ENCODE measurements at places on chromosomes 5 and 9.

- no peak for DNase-seq
Measured at GRCh38 chr9:82599336-82599949, 463.5 kb downstream of the RASEF start.

DNA sequence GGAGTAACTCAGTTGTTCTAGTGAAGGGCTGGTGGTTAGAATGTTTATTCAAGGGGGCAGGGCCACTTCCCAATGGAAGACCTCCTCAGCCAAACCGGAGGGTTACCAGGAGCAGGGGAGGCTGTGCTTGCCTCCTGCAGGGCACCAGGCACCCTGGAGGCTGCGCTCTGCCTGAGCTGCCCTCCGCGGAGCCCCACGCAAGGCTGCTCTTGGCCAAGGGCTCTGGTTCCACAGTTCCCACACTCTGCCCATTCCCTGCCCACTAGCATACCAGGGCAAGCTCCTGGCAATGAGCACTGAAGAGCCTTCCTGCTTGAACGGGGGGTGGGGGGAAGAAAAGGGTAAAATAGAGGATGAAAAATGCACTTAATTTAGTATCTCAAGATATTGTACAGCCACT, 35.5 kb upstream of the PTCH1 start:
- DNase-seq, result no peak

DNA sequence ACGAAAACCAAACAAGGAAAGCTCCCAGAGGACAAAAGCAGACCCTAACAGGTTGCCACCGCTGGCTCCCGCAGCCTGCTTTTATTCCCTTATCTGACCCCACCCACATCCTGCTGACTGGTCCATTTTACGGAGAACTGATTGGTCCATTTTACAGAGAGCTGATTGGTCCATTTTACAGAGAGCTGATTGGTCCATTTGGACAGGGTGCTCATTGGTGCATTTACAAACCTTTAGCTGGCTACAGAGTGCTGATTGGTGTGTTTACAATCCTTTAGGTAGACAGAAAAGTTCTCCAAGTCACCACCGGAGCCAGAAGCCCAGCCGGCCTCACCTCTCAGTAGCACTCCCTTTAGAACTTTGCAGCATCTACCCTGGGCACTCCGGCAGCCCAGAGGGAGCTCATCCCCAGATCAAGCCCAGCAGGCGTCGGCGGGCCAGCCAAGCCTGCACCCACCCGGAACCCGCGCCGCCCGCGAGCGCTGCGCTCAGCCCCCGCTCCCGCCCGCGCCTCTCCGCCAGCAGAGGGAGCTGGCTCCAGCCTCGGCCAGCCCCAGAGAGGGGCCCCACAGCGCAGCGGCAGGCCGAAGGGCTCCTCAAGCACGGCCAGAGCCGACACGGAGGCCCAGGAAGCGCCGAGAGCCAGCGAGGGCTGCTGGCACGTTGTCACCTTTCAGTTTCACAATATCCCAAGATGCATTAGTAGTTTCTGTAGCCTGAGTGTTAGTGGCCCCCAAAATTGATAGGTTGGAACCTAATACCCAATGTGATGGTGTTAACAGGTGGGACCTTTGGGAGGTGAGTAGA, 35.3 kb upstream of the CLPTM1L start:
- no peak for DNase-seq

DNA sequence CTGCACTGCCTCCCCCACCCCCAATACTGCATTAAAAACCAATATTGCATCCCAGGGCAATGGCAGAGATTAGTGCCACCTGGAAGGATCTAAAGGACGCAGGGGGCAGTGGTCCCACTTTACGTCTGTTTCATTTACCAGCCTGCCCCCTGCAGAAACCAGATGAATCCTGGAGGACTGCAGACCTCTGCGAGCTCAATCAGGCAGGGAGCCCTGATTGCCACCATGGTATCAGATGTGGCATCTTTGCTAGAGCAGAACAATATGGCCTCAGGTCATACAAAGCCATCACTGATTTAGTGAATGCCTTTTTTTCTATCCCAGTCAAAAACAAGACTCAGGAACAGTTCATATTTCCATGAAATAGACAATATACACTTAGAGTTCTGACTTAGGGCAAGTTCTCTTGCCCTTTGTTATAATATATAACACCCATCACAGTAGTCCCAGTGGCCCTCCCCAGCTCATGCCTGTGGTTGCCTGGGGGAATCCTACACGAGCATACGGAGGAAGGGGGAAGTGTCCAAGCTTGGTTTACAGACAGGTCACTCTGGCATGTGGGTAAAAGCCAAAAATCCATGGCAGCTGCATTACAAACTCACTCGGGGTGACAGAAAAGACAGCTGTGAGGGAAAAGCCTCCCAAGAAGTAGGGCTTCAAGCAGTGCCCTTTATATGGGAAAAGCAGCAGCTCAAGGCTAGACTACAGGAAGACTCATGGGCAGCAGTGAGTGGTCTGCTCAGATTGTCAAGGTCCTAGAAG, 85.1 kb downstream of the MED27 start:
- DNase-seq, result no peak

- DNase-seq, result no peak
Measured at GRCh38 chr5:76144513-76145274, 61.5 kb downstream of the SV2C start.

DNA sequence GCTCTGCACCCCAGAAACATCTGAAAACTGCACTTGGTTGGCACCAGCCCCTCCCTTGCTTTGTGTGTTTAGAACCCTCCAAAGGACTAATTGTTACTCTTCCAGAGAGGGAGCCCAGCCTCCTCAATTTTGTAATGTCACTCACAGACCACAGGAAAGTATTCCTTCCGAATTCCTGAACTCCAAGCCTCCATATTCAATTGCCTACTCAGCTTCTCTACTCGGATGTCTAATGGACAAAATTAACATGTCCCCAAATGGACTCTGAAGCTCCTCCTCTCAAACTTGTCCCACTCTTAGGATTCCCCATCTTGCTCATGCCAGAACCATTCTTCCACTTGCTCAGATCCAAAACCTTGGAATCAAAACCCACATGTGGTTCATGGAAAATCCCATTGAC, 3.9 kb upstream of the TMEM171 start:
- no peak for DNase-seq

DNA sequence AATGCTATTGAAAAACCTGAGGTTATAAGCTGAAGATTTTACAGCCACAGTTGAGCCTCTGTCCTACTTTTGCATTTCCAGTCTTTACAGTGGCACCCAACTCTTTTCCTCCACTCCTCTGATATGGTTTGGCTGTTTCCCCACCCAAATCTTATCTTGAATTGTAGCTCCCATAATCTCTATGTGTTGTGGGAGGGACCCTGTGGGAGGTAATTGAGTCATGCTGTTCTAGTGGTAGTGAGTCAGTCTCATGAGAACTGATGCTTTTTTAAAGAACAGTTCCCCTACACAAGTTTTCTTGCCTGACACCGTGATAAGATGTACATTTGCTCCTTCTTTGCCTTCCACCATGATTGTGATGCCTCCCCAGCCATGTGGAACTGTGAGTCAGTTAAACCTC, 646.1 kb upstream of the SEMA6A start:
- no peak for DNase-seq

DNA sequence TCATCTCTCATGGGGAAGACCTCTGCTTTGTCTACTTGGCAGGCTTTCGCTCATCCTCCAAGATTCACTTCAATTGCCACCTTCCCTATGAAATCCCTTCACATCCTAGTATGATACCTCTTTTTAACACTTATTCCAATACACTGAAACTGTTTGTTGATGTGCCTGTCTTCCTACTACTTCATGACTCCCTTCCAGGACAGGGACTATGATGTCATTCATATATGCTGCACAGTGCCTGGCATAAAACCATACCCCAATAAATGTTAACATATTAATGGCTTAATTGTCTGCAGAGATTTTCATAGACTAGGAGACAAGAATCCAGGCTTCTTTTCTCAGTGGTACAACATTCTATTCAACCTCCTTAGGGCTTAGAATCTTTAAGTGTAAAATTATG, 215.5 kb downstream of the ZNF608 start:
- no peak for DNase-seq

DNA sequence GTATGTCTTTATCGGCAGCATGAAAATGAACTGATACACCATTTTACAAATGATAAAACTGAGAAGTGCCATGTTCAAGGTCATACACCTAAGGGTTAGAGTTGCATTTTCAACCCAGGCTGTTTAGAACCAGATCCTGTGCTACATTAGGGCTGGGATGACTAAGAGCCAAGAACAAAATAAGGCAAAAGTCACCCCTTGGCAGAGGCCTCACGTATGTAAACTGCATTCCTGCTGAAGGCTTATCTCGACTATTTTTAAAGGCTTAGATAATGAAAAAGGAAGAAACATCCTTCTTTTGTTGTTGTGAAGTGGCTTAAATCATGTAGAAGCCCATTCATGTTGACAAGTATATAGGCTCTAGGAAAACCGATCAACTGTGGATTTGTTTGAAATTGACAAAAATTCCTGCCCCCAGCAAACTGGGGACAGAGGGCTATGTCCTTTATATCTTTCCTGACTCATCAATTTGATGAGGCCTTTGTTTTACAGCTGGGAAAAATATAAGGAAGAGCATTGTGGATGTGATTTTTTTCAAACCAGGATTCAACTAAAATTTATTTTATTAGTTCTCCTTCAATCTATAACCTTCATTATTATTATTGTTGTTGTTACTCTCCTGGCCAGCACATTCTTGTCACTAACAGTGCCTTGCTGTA, 196.5 kb downstream of the SNX18 start:
- DNase-seq, result no peak

GRCh38 chr5:59246145-59246869, 647.2 kb downstream of the PDE4D start:
- no peak for DNase-seq

DNA sequence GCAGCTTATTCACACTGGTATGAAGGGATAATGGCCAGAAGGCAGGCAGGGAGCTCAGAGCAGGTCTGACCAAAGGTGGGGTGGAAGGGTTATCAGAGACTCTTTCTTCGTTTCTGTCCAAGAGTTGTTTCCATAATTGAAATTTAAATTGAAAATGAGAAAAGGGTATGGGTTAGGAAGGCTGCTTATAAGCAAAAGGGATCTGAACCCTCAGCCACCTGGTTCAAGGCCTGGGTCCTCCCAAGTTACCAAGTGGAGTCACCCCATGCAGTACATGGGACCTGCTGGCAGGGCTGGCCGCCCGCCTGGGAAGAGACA, 17.8 kb downstream of the EEIG1 start:
- DNase-seq, result no peak

DNA sequence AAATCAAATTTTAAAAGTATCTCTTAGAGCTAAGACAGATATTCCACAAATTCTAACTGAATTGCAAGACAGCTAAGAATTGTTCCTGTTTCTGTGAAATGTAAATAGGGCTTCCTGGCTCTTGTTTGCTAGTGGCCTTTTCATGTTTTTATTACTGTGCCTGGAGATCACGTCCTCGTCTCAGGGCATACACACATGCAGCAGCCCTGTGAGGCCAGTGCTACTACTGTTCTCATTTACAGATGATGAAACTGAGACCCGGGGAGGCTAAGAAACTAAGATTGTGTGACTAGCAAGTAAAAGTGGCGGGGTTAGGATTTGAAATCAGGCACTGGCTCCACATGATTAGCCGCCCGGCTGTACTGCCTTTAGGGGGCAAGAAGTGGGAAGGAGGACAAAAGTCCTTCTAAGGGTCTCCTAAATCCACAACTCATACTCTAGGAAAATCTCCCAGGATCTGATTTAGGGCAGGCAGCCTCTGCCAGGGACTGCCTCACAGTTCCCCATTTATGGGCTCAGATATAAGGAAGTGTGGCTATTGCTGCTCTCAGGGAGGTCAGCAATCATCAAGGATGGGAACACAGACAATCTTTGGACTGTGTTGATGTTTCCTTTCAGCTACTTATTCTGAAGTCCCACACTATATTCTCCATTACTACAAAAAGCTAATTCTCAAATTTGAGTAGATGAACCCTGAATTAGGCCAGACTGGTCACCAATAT, 7.9 kb downstream of the PRUNE2 start:
- DNase-seq, result no peak

- no peak for DNase-seq
Measured at GRCh38 chr9:137298401-137299202, 3.5 kb downstream of the NRARP start.

- DNase-seq, result no peak
Measured at GRCh38 chr5:146007270-146007669, 70.9 kb downstream of the SH3RF2 start.

- no peak for DNase-seq
Measured at GRCh38 chr9:92561374-92562330, 25.9 kb upstream of the ECM2 start.

GRCh38 chr9:123851851-123852250, 78.1 kb downstream of the DENND1A start:
- DNase-seq, result no peak

GRCh38 chr5:27773166-27773565, 734.8 kb upstream of the CDH9 start:
- no peak for DNase-seq

GRCh38 chr9:99851500-99851822, 29.8 kb downstream of the NR4A3 start:
- no peak for DNase-seq

DNA sequence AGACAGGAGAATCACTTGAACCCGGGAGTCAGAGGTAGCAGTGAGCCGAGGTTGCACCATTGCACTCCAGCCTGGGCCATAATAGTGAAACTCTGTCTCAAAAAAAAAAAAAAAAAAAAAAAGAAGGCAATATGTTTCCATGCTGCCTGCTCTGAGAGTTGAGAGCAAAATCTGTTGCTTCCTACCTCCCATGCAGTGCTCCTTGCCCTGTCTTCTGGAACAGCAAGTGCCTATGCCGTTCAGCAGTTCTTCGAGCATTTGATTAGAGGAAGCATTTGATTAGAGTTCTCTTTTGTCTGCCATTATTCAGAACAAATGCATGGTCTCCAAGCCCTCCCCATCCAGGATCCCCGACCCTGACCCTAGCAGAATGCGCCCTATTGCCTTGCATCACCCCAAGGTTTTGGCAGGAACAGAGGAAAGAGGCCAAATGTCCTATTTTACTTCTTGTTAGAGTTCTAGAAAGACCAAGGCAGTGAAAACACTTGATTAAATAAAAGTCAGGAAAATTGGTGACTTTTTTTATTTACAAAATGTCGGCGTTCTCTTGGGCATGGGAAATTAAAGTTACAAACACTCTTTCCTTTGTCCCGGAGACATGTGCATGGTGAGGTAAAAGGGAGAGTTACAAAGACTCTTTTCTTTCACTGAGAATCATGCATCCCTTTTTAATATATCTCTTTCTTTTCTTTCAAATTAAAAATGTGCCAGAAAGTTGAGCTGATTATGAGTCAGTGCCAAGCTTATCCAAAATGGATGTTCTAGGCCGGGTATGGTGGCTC, 27.8 kb upstream of the FSD1L start:
- no peak for DNase-seq

GRCh38 chr5:112205846-112206245, 213.2 kb downstream of the EPB41L4A start:
- DNase-seq, result no peak

Data from RWPE2 (cell line).